ENCODE measurements at places on chromosomes 1 and 21. TPM values are rescaled to one million over a fixed set of nuclear protein-coding genes. Genes with fewer than 3 reads are reported as not detected.
A peak's percentile ranks its signal among the peaks of the same experiment; 100 is the strongest.

DNA sequence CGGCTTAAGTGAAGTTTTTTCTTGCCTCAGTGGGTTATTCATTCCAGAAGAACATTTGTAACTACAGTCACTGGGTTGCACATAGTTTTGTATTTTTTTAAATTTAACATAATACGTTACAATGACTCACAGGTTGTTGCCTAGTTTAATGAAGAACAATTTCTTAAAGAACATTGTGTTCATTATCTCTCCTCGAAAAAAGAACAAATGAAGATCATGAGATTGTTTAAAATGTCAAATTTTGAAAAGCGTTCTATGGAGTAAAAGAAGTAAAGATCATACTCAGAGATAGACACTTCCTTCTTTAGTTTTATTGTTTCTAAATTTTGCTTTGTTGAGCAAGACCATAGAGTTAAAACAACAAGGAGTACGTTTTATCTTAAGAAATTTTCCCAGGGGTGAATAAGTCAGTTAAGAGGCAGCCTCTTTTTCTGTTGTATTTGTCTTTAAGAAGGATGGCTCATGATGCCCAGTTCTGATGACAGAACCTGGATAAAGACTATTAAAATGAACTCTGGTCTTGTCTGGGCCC, 10.5 kb upstream of the SLAMF1 start:
- no peaks in the 10 kb centered on the region for H3K36me3 ChIP-seq
- DNase-seq: no peak
- H3K4me1 ChIP-seq: no peaks in the 10 kb centered on the region
- no peaks in the 10 kb centered on the region for H3K27me3 ChIP-seq
- H3K27ac ChIP-seq: no peak overlapping the region

DNA sequence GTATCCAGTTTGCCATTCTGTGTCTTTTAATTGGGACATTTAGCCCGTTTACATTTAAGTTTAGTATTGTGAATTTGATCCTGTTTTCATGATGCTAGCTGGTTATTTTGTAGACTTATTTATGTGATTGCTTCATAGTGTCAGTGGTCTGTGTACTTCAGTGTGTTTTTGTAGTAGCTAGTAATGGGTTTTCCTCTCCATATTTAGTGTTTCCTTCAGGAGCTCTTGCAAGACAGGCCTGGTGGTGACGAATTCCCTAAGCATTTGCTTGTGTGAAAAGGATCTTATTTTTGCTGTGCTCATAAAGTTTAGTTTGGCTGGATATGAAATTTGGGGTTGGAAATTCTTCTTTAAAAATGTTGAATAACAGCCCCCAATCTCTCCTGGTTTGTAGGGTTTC, 69.2 kb upstream of the PDC start:
- no peak overlapping the region for H3K4me3 ChIP-seq
- no peak for DNase-seq
- H3K4me1 ChIP-seq: peaks cover 10% of the 10 kb centered on the region

GRCh38 chr1:152141971-152142584, 16.9 kb downstream of the RPTN start:
- DNase-seq: peak; percentile 57
- no peaks in the 10 kb centered on the region for H3K27me3 ChIP-seq
- H3K4me1 ChIP-seq: no peaks in the 10 kb centered on the region
- no peak overlapping the region for H3K27ac ChIP-seq
- no peak overlapping the region for H3K4me3 ChIP-seq

- H3K4me3 ChIP-seq: no peak overlapping the region
- peak; percentile 84 for DNase-seq
- no peak overlapping the region for H3K27ac ChIP-seq
Measured at GRCh38 chr21:45136927-45137611, 62.7 kb downstream of the ADARB1 start.

GRCh38 chr1:224169718-224170270, 13.2 kb upstream of the DEGS1 start:
- H3K27ac ChIP-seq: no peak overlapping the region
- peaks cover 11% of the 10 kb centered on the region for H3K4me1 ChIP-seq
- DNase-seq: no peak
- H3K27me3 ChIP-seq: no peaks in the 10 kb centered on the region
- no peaks in the 10 kb centered on the region for H3K36me3 ChIP-seq

DNA sequence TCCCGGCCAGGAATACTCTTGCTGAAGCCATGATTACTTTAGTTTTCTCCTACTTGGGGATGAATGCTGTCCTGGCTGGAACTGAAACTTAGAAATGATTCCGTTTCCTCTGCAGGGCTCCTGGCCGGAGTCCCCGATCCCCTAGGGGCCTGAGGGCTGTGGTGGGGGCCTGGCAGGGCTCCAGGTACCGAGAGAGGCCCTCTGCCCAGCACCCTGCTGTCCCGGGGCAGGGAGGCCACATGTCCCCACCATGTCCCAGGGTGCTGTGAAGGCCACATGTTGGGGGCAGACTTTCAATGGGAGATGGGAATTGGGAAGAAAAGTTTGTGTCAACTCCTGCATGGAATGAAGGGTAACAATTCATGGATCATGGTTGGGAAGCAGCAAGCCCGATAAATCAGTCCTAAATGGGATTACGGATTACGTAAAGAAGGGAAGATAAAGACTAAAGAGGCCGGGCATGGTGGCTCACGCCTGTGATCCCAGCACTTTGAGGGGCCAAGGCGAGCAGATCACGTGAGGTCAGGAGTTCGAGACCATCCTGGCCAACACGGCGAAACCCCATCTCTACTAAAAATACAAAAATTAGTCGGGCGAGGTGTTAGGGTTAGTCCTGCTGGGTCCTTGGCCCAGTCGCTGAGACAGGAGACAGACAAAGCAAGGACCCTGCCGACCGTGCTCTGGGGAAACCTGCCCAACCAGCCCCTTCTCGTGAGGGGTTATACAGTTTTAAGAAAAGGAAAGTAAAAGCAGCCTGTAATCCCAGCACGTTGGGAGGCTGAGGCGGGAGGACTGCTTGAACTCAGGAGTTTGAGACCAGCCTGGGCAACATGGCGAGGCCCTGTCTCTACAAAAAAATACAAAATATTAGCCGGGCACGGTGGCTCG, 37.6 kb downstream of the MORN1 start:
- H3K27me3 ChIP-seq: no peaks in the 10 kb centered on the region
- DNase-seq: no peak
- H3K36me3 ChIP-seq: no peaks in the 10 kb centered on the region
- H3K27ac ChIP-seq: no peak overlapping the region

DNA sequence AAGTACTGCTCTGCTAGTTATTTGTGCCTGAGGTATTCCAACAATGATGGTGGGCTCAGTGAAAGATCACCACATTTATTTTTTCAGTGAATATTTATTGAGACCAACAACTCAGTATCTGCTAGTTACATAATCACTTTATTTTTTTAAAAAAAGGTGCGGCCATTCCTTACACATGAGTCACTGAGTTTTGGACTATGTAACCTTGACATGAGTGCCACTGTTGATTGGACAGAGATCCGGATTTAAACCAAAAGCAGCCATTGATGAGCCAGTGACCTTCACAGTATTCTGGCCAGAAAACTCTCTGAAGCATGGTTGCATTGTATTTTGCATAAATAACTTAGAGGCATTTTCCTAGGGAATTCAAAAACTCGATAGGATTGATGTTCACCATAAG, 79.5 kb downstream of the NUF2 start:
- H3K27ac ChIP-seq: no peak overlapping the region
- H3K4me1 ChIP-seq: no peaks in the 10 kb centered on the region
- no peak for DNase-seq
- H3K4me3 ChIP-seq: no peak overlapping the region
- no peaks in the 10 kb centered on the region for H3K36me3 ChIP-seq

- peak overlapping the region; percentile 32 for H3K27ac ChIP-seq
- peaks cover 33% of the 10 kb centered on the region for H3K4me1 ChIP-seq
- no peaks in the 10 kb centered on the region for H3K27me3 ChIP-seq
- H3K36me3 ChIP-seq: no peaks in the 10 kb centered on the region
- H3K4me3 ChIP-seq: peak overlapping the region; percentile 49
Measured at GRCh38 chr1:241639623-241640148, 483 bp downstream of the CHML start.

- no peaks in the 10 kb centered on the region for H3K4me1 ChIP-seq
- no peaks in the 10 kb centered on the region for H3K27me3 ChIP-seq
- H3K36me3 ChIP-seq: no peaks in the 10 kb centered on the region
- no peak overlapping the region for H3K27ac ChIP-seq
- DNase-seq: no peak
Measured at GRCh38 chr1:222314839-222315238, 233.1 kb downstream of the HHIPL2 start.

DNA sequence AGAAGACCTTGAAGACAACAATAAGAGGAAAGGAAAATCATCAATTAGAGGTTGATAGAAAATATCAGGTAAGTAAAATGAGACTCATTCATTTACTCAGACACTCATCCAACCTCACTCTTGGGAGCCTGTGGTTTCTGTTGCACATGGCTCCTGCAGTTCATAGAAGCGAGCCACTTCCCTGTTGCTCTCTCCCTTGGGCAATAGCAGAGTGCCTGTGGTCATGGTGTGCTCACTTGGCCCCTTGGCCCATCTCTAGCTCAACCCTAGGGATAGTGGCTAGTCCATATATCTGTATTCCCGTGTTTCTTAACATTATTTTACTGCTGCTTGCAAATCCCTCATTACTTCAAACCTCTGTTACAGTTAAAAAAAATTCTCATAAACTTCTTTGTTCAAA, 368.6 kb downstream of the PTPRC start:
- DNase-seq: no peak
- no peaks in the 10 kb centered on the region for H3K4me1 ChIP-seq
- H3K36me3 ChIP-seq: no peaks in the 10 kb centered on the region
- H3K27me3 ChIP-seq: no peaks in the 10 kb centered on the region
- H3K4me3 ChIP-seq: no peak overlapping the region

DNA sequence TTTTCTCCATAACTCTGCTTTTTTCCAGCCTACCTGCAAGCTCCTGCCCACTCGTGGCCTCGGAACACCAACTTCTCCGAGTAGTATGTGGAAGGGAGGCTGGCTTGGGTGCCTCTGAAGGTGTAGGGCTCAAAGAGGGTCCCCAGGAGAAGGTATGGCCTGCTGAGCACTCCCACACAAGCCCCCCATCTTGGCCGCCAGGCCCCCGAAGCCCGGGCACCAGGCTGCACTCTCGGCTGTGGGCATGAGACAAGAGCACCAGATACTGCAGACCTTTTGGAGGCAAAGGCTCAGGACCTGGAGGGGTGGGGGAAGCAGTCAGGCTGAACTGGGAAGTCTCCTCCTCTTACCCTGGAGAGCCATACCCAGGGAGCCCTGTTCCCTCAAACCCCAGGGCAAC, 1.7 kb downstream of the ZNF692 start:
- DNase-seq: no peak
- H3K27ac ChIP-seq: no peak overlapping the region
- no peaks in the 10 kb centered on the region for H3K36me3 ChIP-seq

DNA sequence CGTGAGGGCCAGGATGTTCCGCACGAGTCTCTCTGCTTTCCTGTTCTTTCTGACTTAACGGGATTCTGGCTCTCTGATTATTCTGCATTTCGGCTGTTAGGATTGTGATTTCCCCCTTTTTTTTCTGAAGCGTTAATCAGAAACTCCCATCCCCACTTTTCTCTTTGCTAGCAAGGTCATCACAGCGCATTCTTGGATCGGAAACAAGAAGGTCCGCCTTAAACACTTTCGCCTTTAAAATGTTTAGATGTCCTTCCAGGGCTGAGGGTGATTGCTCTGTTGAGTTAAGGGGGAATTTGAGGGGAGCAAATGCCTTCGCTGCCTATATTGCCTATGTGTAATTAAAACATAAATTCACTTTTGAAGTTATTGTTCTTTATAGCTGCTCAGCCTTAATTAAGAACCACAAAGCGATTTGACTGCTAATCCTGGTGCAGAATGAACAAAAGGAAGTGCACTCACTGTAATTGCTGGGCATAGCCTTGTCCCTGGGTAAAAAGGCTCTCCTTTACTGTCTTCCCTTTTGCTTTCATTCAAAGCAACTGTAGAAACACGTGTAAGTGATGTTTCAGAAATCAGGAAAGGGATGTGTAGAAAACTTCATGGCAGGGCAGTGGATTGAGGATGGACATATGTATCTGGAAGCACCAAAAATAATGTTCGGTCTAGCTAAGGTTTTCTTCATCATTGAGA, 1.2 kb downstream of the LAMC1 start:
- H3K36me3 ChIP-seq: no peaks in the 10 kb centered on the region
- DNase-seq: peak; percentile 59
- peak overlapping the region; percentile 68 for H3K27ac ChIP-seq
- H3K4me3 ChIP-seq: peak overlapping the region; percentile 71
- H3K4me1 ChIP-seq: peaks cover 44% of the 10 kb centered on the region

DNA sequence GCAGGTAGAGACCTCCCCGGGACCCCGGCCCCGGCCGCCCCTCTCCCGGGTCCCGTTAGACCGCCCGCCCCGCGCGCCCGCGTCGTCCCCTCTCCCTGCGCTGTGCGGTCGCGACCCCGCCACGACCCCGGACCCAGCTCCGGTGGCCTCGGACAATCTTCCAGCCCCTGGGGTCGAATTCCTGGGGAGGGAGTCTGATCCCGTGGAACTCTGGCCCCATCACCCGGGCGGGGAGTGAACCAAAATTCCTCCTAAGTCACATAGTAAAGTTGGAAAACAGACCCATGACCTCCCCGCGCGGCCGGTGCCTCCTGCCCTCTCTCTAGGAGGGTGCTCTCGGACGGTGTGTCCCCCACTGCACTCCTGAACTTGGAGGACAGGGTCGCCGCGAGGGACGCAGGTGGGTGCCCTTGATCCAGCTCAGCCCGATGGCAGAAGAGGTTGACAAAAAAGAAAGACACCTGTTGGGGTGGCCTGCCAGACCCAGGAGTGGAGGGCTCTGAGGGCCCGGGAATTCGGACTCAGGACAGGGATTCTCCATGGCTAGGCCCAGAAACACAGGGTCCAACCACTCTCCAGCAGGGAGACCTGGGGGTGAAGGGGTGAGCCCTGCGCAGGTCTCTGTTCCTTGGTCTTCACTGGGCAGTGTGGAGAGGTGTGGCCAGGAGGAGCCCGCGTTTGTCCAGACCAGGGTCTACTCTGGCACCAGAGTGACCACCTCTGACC, 451 bp downstream of the ADAMTSL4 start:
- no peaks in the 10 kb centered on the region for H3K36me3 ChIP-seq
- H3K27me3 ChIP-seq: peaks cover 3% of the 10 kb centered on the region
- peaks cover 22% of the 10 kb centered on the region for H3K4me1 ChIP-seq
- DNase-seq: no peak
- H3K27ac ChIP-seq: no peak overlapping the region

VANGL2 gene
- total RNA-seq: not detected

COL16A1 gene
- total RNA-seq: 2.7 TPM

ANKRD35 gene
- 0.14 TPM for total RNA-seq

FAM72C gene
- 2.8 TPM for total RNA-seq

TTC22 gene
- total RNA-seq: not detected

OR2T33 gene
- total RNA-seq: not detected

RAP1A gene
- 57.1 TPM for total RNA-seq

IL20 gene
- total RNA-seq: not detected

ALX3 gene
- total RNA-seq: not detected
